ENCODE measurements at places on chromosomes 5 and 9. TPM values are rescaled to one million over a fixed set of nuclear protein-coding genes. Genes with fewer than 3 reads are reported as not detected.

Gene F12
- total RNA-seq = not detected

Gene GPRIN1
- 1.3 TPM for total RNA-seq

Gene UGT3A2
- total RNA-seq = 0.58 TPM

Gene PFN3
- total RNA-seq = not detected

Gene CARTPT
- not detected for total RNA-seq

Gene SPINK13
- total RNA-seq = not detected

Gene C8G
- total RNA-seq = 1.0 TPM

Gene POU5F2
- 10.5 TPM for total RNA-seq

Gene GABRB2
- 1.6 TPM for total RNA-seq

Gene NUP155
- total RNA-seq = 66.0 TPM

Gene LEAP2
- 3.0 TPM for total RNA-seq

Gene SETX
- total RNA-seq = 128 TPM

Gene TMEM174
- total RNA-seq = not detected

Gene HRCT1
- 0.42 TPM for total RNA-seq

Gene MYMK
- total RNA-seq = 1.2 TPM

Gene PCDH1
- 21.1 TPM for total RNA-seq

Gene GABRP
- 2.0 TPM for total RNA-seq

Gene MEF2C
- 166 TPM for total RNA-seq

Gene COL23A1
- total RNA-seq = 0.90 TPM

Gene CD74
- total RNA-seq = 161 TPM

Gene FLT4
- total RNA-seq = 18.2 TPM

Gene GFM2
- total RNA-seq = 52.0 TPM

Gene CTSV
- 0.42 TPM for total RNA-seq

Gene MYOT
- 17.2 TPM for total RNA-seq

Gene PDCD1LG2
- total RNA-seq = 0.95 TPM

Gene PCDHA10
- 1.1 TPM for total RNA-seq

Gene ANKDD1B
- 10.3 TPM for total RNA-seq

Gene SLC45A2
- total RNA-seq = not detected

Gene FAM114A2
- 65.1 TPM for total RNA-seq

Gene SLC36A2
- not detected for total RNA-seq

Gene AFAP1L1
- 27.9 TPM for total RNA-seq

Gene SLC6A7
- total RNA-seq = not detected

Gene C5orf34
- total RNA-seq = 9.7 TPM

Gene SECISBP2
- total RNA-seq = 78.7 TPM

Gene SLC6A19
- total RNA-seq = not detected

Gene GRK6
- total RNA-seq = 13.4 TPM

Gene GADD45G
- 3.9 TPM for total RNA-seq

Gene PCDHA1
- 0.21 TPM for total RNA-seq

Gene HTR4
- total RNA-seq = 0.26 TPM

Gene KCNT1
- 0.58 TPM for total RNA-seq

Gene ADAM19
- total RNA-seq = 49.8 TPM

Gene GABRG2
- total RNA-seq = 0.63 TPM

Gene SEMA5A
- total RNA-seq = 78.6 TPM

Gene PRRT1B
- total RNA-seq = not detected

Gene C9
- total RNA-seq = not detected

Gene PHF24
- total RNA-seq = 0.69 TPM

Gene EIF4EBP3
- 0.69 TPM for total RNA-seq

Gene PCDHGB3
- total RNA-seq = 7.3 TPM

Gene ANKH
- total RNA-seq = 18.1 TPM

Gene IL4
- not detected for total RNA-seq

Gene PHYHD1
- total RNA-seq = 16.8 TPM

Gene PCDHGA9
- total RNA-seq = 12.5 TPM

Gene IFNK
- not detected for total RNA-seq

Gene PCYOX1L
- total RNA-seq = 8.1 TPM

Gene GDA
- 5.4 TPM for total RNA-seq
